ENCODE measurements at places on chromosomes 16 and 17. TPM values are rescaled to one million over a fixed set of nuclear protein-coding genes. Genes with fewer than 3 reads are reported as not detected.

GRCh38 chr16:81106826-81107503 lies 10.8 kb upstream of the GCSH start:
- DNase-seq, result no peak

DNA sequence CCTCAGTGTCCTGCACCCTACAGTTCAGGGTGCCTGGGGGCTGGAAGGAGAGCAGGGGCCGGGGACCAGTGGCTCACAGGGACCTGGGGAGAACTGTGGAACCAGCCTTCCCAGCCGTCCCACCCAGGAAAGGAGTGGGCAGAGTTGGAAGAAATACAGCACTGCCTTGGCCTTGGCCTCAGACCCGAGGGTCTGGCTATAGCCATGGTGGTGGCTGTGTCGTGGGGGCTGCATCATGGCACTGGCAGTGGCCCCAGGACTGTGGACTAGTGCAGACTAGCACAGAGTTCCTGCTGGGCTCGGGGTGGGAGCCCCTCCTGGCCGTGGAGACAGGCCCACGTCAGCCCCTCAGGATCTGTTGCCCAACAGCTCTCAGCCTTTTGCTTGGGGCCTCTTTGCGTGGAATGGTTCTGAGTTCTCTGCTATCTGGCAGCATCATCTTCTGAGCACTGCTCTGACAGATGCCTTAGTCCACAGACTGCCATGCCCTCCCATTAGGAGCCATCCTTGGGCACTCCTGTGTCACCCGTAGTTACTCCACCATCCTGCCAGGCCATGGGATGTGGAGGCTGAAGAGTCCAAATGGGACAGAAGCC lies 12.6 kb upstream of the DNASE1 start:
- DNase-seq, result no peak

DNA sequence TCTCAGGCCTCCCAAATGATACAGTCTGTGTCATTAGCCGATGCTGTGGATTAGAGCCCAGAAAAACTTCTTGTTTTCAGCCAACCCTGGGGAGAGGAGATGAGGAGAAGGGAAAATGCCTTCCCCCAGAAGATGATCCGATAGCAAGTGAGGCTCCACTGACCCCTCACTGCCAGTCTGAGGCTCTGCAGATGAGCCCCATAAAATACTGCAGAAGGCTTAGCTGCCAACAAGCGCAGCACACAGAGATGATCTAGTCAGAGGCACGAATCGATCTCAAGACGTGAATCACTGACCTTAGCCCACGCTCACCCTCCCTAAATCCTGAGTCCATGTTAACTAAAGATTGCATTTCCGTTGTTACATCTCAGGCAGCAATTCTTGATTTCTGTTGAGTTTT lies 31.5 kb downstream of the SALL1 start:
- DNase-seq, result no peak

DNA sequence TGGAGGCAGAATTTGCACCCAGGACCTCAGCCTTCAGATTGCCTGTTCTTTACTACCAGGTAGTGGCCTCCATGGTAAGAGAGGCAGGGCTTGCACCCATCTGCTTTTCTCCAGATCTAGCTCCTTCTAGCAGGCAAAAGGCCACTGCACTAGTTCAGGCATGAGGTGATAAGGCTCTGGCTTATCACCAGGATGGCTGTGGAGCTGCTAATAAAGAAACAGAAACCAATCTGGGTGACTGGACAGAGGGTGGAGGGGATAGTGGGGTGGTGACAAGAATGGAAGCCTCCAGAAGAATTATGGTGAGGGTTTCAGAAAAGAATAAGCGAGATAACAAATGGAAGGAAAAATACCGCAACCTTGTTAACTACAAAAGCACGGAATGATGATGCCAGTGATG lies 15.5 kb upstream of the SUPT4H1 start:
- no peak for DNase-seq

GRCh38 chr17:82687871-82688270 lies 10.6 kb downstream of the RAB40B start:
- no peak for DNase-seq

- no peak for DNase-seq
Measured at GRCh38 chr16:19166500-19166899, 1.5 kb upstream of the SYT17 start.

The GNG13 gene
- not detected for total RNA-seq

The CFAP97D1 gene
- not detected for total RNA-seq

The KCNJ2 gene
- 9.4 TPM for total RNA-seq

The EPX gene
- not detected for total RNA-seq

The MYLK3 gene
- 0.20 TPM for total RNA-seq

The FOXN1 gene
- not detected for total RNA-seq

The IGSF6 gene
- 0.60 TPM for total RNA-seq

All from tibial nerve (tissue), 4 donors.